ENCODE measurements at places on chromosomes 1 and 21.
A peak's percentile ranks its signal among the peaks of the same experiment; 100 is the strongest.

- DNase-seq: no peak
Observed at GRCh38 chr1:24966121-24966723, 36.1 kb upstream of the RUNX3 start.

GRCh38 chr1:204382714-204383083, 23.0 kb upstream of the PLEKHA6 start:
- DNase-seq: no peak

DNA sequence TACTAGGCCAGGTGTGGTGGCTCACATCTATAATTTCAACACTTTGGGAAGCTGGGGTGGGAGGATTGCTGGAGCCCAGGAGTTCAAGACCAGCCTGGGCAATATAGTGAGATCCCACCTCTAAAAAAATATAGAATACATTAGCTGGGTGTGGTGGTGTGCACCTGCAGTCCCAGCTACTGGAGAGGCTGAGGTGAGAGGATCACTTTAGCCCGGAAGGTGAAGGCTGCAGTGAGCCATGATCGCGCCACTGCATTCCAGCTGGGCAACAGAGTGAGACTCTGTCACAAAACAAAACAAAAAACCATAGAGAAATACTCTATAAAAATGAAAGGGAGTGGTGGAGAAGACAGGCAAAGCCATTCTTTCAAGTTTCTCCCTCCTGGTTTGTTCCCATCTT, 62.1 kb downstream of the EYA3 start:
- DNase-seq: no peak

DNA sequence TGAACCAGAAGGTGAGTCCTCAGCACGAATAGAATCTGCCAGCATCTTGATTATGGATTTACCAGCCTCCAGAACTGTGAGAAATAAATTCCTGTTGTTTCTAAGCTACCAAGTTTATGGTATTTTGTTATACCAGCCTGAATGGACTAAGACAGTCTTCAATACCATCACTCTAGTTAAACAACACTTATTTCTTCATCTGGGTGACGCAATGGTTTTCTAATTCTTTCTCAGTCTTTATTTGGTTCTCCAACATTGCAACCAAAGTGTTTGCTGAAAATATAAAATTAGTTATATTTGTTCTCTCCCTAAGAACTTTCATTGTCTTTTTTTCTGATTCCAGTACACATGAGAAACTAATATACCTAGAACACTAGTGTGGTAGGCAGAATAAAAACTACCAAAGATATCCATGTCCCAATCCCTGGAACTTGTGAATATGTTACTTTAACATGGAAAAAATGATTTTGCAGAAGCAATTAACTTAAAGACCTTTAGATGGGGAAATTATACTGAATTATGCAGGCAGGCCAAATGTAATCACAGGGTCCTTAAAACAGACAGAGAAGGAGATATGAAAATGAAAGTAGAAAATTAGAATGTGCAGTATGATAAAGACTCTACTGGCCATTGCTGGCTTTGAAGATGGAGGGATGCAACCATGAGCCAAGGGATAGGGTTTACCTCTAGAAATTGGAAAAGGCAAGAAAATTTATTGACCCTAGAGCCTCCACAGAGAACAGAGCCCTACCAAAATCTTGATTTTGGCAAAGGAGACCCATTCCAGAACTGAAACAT, 1115.1 kb downstream of the PLA2G4A start:
- no peak for DNase-seq

DNA sequence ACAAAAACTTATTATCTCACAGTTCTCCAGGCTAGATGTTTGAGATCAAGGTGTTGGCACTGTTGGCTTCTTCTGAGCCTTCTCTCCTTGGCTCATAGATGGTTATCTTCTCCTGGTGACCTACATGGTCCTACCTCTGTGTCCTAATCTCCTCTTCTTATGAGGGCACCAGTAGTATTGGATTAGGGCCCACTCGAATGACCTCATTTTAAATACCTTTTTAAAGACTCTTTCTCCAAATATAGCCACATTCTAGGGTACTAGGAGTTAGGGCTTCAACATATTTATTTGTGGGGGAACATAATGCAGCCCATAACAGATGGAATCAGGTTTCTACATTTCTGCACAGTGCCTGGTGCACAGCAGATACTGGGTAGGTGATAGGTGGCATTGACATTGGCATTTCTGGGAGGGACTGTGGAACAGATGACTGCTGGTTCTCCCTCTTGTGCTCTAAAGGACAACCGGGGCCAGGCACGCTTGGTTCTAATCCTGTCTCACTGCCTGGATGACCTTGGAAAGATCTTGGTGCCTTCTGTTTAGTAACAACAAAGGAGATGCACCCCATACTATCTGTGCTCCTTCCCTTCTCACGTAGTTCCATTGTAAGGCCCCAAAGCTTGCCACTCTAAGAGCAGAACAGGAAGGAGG, 140.3 kb downstream of the PLPP3 start:
- DNase-seq: no peak

GRCh38 chr1:29668551-29669157, 432.3 kb downstream of the PTPRU start:
- DNase-seq: no peak

- DNase-seq: no peak
Observed at GRCh38 chr1:245996811-245997210, 510.3 kb downstream of the SMYD3 start.

DNA sequence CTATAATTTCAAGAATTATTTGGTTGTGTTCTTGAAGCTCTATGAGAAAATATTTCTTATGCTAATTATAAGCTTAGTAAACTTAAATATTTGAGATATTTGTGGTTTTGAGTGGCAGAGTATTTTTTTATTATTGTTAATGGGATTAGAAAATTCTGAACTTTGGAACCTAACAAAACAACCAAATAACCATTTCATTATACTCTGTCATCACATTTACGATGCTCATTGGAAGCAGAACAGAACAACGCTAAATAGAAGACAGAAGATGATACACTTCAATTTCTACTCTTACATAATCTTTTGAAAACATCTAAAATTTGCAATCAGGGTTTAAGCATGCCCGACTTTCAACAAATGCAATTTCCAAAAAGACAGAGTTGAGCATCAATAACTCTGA, 270.2 kb downstream of the PTPRC start:
- DNase-seq: no peak

DNA sequence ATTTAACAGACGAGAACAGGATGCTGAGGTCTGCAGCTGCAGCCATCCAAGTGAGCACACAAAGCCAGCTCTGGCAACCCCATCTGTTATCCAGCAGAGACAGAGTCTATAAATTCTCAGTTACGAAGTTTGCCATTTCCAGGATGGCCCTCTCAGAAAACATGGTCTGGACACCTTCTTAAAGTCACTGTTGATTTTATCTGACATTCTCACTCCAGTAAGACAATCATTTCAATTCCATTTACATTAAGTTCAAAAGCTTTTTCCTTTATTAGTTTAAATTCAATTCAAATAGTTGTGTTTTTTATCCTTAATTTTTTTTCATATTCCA, 125.5 kb downstream of the DMRTB1 start:
- no peak for DNase-seq

DNA sequence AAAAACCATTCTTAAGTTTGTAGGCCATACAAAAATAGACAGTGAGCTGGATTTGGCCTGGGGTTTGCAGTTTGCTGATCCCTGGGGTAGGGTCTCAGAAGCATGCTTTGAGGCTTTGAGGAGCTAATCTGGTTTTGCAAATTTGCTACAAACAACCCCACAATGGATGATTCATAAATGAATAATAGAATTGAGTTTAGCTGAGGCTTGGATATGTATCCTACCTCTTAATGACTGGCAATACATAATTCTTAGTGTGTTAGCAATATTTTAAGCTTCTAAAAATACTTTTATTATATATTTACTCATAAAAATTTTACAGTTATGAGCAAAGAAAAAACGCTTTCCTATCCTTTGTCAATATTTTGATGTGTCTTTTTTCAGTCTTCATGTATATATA, 50.6 kb downstream of the ROR1 start:
- no peak for DNase-seq

DNA sequence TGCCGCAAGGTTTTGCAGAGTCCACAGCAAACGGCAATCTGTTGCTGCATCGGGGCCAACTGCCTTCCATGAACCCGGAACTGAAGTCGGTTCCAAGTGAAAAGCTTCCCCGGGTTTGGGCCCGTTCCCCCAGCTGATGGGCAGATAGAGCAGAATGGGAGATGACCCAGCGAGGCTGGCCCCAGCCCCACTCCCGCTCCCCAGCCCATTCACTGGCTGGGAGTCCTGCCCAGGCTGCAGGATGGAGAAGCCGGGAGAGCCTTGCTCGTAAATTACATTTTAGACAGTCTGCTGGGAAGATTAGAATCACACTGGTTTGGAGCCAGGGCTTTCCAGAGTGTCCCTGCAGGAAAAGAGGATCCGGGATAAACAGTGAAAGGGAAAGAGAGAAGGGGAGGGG, 31.6 kb upstream of the PAX7 start:
- no peak for DNase-seq

- peak; percentile 52 for DNase-seq
Observed at GRCh38 chr1:6497215-6497866, 5.9 kb upstream of the PLEKHG5 start.

GRCh38 chr1:64090436-64090835, 113.0 kb upstream of the UBE2U start:
- DNase-seq: no peak

DNA sequence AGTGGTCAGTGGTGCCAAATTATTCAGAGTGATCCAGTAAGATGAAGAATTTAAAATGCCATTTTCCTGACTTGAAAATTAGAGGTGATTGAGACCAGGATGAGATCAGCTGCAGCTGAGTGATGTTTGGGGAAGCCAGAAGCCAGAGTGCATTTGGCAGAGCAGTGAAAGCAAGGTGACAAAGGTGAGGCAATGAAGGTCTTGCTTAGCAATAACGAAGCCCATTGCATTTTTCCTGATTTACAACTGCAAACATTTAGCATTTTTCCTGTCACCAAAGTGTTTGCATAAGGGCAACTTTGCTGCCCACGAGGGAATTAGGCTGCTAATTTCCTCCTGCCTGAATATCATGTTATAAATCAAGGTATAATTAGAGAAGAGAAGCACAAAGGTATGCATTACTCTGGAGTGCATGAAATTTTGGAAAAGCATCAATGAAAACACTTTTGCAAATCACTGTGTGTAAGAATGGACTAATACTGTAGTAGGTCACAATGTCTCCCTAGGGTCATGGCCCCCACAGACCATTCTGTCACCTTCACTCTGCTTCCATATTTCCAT, 188.2 kb upstream of the LYPLAL1 start:
- DNase-seq: no peak

GRCh38 chr1:156618853-156619581, at the start of gene HAPLN2:
Gene HAPLN2 (plus strand): TSS chr1:156619415. CDS start chr1:156623491, 4,076 bp downstream.
- DNase-seq: no peak

DNA sequence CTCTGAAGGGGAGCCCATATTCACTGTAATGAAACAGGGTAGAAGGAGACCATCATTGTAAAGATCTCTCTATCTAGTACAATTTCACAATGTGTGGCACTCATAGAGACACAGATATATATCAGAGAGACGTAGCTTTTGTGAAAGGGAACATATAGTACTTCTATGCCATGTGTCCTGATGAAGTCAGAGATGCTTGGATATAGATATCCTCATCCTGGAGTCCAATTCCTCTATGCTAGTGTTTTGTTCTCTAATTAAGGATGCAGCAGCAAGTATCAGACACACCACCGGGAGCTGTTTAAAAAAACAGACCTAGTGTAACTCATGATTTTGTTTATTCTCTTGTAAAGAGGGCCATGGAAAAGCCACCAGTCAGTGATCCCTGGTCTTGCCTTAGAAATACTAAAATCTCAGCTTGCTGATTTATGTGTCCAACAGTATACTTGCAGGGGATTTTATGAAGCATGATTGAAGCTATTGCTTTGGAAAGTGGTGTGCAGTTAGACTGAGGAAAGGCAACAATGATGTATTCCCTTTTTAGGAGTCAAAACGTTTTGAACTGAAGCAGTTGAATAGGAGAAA, 2.5 kb downstream of the NCAM2 start:
- DNase-seq: no peak

DNA sequence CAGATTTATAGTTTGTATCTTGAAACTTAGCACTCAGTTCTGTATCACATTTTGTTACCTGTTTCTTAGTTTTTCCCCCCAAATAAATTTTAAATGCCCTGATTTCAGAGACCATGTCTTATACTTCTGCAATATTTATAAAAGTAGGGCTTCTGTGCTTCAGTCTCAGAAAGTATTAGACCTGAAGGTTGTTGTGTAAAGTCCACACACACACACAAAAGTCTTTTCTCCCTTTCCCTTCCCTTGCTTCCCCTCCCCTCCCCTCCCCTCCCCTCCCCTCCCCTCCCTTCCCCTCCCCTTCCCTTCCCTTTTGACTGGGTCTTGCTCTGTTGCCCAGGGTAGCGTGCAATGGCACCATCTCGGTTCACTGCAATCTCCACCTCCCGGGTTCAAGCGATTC, 41.0 kb upstream of the KCNK1 start:
- no peak for DNase-seq

DNA sequence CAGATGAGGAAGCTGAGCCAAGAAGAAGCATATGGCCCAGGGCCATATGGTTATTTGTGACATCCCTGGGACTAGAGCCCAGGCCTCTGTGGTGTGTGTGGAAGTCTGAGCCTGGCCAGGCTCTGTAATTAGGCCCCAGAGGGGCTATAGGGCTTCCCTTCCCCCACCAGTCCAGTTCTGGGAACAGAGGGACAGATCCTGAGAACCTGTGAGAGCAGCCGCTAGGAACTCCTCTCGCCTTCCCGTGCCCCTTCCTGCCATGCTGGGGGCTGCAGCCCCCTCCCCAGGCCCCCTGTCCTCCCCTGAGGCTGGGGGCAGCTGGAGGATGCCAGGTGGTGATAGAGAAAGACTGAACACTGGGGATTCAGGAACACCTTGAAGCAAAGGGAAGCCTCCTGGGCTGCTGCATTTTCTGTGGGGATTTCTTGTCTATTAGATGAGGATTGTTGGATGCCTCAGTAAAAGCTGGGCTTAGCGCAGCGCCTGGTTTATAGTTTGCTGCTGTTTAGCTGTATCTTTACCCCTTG, 33.3 kb downstream of the COQ8A start:
- DNase-seq: peak; percentile 75

GRCh38 chr1:244087611-244088010, 36.5 kb downstream of the ZBTB18 start:
- DNase-seq: peak; percentile 71

- DNase-seq: no peak
Observed at GRCh38 chr1:25906644-25907300, 553 bp upstream of the STMN1 start.

Data from cerebellar nuclear complex (tissue), 1 donor.